Inflammatory macrophage treated with lipopolysaccharide for 4 hours (primary cell): ENCODE measurements at places on chromosomes 12 and 14.
A peak's percentile ranks its signal among the peaks of the same experiment; 100 is the strongest.

DNA sequence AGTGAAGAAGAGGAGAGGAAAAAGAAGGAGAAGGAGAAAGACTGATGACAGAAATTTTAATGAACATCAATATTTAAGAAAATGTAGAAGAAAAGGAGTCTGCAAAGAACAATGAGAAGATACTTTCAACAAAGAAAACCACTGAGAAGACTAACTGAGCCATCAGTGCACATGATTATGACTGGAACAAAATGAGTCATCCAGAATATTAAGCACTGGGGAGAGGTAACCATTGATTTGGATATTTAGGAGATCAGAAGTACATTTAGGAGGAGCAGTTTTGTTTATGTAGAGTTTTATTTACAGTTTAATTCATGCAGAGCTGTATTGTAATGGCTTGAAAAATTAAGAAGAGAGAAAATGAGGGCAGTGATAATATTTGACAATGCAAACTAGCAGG, 159.1 kb downstream of the C12orf50 start:
- no peak for DNase-seq

DNA sequence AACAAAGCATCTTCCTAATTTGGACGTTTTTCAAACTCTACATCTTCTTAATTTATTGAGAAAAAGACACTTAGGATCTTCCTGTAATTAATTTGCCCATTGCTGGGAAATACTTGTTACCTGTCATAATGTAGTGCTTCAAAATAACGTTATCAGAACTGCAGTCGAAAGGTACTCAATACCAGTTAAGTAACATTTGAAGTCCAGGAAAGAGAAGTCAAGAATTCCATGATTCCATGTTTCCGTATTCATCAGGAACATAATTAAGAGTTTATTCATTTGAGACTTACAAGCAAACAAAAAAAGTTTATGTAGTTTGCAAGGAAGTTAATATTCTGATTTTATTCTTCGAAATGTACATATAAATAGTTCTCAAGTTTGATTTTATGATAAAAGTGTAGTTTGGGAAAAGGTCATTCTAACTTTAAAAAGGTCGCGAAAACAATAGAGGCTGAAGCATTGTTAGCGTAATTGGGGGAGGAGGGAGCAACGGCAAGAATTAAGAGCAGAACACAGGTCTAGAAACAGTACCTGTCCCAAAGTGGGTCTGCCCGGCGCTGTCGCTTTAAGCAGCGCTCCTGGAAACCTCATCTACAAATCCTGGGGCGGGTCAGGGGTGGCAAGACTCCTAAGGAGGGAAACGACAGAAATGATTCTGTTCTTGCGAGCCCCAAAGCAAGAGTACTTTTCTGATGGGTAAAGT, 1.2 kb upstream of the KCNMB4 start:
- DNase-seq = no peak

DNA sequence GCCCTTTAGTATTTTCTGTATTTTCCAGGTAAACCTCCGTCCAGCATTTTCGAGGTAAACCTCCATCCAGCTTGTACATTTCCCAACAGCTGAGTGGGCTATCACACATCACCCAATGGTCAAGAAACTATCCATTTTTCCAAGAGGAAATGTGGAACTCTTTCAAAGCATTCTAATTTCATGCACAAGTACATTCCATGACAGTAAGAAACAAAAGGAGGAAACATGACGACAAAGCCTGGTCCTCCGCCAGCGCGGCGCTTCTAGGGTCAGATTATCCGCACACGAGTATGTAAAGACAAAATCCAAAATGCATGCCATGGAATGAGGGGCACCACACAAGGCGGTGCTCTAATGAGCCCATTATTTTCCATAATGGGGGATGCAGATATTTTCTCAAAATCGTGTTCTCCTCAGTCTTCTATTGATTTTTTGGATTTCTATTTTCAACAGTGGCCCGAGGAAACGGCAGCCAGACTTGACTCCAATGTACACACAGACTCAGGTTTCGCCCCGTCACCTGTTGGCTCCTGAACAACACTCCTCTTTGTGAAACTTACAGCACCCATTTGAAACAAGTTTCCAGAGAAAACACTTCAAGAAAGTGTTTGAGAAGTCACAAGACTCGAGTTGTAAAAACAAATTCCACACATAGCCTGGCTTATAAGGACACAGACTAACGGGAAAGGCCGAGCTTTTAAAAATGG, 107.4 kb downstream of the PRICKLE1 start:
- DNase-seq = no peak

DNA sequence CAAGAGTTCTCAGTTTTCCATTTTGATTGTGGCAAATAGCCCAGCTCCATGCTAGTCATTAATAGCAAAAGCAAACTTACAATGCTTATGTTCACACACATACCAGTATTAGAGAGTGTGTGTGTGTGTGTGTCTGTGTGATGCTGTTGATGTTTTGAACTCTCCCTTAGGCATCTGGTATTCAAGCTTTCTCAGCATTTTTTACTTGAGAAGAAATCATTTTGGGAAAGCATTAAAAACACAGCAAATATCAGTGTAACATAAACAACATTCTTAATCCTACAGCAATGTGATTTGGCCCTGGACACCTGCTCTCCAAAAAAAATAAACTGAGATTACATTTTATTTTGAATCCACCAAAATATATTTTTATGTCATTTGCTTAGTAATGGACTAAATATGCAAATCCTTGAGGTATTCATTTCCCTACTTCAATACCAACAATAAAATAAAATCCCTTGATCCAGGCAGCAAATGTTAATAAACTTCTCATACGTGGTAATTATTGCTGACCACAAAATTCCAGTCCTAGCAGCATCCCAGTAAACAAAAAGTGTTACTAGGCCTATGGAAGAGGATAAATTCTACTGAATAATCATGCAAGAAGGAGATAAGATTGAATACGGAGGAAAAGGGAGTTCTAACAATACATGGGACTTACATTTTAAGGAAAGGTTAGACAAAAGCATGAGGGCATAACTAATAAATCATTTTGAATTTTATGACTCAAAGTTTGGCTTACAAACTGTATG, 249.5 kb upstream of the CLEC14A start:
- no peak for DNase-seq

DNA sequence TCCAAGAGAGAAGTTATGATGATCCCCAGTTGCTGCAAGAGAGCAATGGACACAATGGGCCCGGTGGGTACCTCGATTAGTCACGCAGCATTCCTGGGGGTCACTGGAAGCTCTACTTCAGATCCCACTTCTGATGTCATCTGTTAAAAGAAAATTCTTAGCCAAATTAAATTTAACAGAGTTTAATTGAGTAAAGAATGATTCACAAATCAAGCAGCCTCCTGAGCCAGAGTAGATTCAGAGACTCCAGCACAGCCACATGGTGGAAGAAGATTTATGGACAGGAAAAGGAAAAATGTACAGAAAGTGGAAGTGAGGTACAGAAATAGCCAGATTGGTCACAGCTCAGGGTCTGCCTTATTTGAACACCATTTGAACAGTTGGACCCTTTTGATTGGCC, 107.5 kb downstream of the SPTSSA start:
- DNase-seq = no peak

- no peak for DNase-seq
Observed at GRCh38 chr12:106030210-106031071, 108.3 kb downstream of the NUAK1 start.

- no peak for DNase-seq
Observed at GRCh38 chr14:68676511-68676943, 116.3 kb downstream of the ZFP36L1 start.

- peak; percentile 26 for DNase-seq
Observed at GRCh38 chr14:103613517-103613916, 15.5 kb upstream of the KLC1 start.

GRCh38 chr12:112380663-112381405, 1.4 kb downstream of the HECTD4 start:
- peak; percentile 5 for DNase-seq

DNA sequence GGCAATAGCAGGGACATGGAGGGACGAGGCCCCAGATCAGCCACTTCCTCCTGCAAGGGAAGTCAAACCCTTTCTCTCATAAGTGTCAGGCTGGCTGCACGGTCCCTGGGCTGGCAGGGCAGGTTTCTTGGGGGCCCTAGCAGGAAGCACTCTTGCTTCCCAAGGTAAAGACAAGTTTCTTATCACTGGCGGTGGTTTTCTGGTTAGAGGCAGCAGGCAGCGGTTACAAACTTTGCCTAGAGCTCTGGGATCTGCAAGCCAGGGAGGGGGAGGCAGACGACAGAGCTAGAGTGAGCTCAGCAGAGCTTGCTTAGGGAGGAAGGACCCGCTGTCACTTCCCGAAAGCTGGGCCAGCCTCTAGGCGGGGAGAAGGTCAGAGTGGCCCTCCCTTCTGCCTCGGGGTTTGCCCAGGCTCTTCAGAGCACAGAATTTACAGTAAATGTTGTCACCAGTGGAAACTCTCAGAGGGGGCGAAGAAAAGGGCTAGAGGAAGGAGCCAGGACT, 20.4 kb downstream of the BATF start:
- peak; percentile 97 for DNase-seq

DNA sequence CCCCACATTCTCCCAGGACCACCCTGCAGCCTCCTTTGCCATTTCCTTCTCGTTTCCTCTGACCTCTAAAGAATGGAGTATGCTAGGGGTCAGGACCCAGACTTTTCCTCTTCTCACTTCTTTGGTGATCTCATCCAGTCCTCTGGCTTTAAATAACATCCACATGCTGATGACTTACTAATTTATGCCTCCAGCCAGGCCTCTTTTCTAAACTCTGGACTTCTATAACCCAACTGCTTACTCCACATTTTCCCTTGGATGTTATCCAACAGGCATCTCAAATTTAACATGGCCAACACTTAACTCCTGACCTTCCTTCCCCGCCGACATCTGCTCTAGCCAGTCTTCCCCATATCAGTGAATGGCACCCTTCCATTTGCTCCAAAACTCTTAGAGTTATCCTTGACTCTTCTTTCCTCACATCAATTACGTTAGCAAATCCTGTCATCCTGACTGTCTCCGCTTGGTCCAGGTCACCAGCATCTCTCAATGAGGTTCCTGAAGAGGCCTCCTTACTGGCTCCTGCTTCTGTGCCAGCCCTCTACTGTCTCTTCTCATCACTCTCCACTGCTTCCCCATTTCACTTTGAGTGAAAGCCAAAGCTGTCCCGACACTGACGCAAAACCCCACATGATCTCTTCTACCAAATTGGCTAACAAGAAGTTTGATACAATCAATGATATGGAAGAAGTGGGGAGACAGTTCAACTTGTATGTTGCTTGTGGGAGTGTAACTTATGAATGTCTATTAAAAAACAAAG, 42.7 kb downstream of the TMBIM6 start:
- peak; percentile 87 for DNase-seq

GRCh38 chr12:92640691-92641090, 62.1 kb upstream of the PLEKHG7 start:
- no peak for DNase-seq

DNA sequence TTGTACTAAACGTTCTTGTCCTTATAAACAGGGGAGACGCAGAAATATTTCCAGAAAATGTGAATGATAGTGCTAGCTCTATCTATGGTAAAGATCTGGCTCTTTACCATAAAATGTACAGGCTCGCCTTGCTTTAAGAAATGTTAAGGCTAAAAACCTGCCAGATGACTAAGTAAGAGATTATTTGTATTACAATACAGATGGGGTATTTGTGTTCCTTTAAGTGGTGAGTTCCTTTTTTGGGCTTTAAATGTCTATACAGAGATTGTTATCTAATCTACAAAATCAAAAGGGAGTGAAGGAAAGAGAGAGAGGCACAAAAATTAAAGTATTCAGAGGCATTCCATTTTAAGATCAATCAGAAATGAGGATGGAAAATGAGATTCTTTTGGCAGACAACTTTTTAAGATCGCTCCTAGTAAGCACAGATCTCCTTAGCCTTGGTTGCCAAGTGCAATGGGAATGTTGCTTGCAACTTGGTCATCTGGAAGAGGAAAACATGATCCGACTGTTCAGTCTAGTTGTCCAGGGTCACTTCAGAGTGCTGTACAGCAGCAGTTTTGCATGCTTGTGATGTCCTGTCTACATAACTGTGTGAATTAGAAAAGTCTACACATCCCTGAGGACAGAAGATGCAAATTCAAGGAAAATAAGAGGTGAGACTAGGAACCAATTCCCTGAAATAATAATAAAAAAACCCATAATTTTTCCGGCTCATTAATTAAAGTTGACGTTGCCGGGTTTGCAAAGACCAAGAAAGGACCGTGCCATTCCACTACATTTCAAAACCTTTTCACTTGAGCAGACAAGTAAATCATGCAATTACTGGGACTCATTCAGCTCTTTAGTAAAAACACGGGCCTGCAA, 380.8 kb downstream of the EGLN3 start:
- DNase-seq = no peak

DNA sequence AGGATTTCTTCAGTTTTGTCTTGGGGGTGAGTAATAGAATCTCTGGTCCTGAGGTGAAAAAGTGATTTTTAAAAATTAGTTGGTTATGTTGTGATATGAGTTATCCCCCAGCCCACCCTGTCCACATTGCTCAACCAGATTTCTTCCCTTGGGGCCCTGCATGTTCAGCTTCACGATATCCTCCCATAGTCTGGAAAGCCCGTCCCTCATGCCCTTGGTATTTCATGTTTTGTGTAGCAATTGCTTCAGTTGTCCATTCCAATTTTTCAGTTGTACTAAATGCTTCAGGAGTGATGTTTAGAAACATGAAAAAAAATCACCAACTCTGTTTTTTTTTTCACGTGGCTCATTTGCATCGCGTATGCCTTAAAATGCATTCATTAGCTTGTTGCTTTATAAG, 17.5 kb upstream of the BICD1 start:
- DNase-seq = no peak

- DNase-seq = no peak
Observed at GRCh38 chr14:100362311-100362927, 39.3 kb downstream of the SLC25A47 start.

GRCh38 chr14:52422650-52423356, 108.7 kb downstream of the PTGER2 start:
- peak; percentile 10 for DNase-seq

DNA sequence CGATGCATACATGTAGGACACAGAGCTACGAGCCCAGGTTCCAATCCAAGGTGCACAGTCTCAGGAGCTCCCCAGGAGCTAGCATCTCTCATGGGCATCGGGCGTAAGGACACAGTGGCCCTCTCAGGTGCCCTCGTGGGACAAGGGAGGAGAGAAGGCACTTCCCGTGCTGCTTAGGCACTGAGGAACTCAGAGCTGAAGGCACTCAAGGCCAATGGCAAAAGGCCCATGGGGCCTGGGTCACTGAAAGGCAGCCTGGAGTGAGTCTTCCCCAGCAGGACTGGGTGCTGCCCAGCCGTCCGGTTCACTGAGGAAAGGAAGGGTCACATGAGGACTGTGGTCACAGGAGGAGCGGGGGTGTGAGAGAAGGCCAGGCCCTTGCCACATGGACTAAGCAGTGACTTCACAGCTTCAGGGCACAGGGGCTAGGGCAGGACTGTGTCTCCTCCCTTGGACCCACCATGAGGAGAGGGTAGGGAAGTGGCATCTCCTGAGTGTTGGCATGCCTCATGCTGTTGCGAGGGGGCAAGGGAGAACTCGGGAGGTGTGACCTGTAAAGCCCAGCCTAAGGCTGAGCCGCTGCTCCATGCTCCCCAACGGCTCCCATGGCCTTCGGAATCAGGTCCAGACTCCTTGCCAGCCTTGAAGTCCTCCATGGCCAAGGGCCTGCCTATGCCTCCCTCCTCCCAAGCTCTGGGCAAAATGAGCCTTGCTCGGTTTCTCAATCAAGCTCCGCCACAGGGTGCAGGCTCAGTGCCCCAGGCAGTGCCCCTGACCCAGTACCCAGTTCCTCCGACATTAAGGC, 51.8 kb downstream of the CHGA start:
- DNase-seq = peak; percentile 40

GRCh38 chr12:132766380-132767085, 4.9 kb upstream of the ANKLE2 start:
- peak; percentile 73 for DNase-seq
